CD4-positive, alpha-beta T cell treated with Interleukin-2 at 100 ng/mL for 4 hours (primary cell): ENCODE measurements at places on chromosomes 4 and X.

- DNase-seq, result no peak
Measured at GRCh38 chr4:112156112-112156511, 10.9 kb downstream of the FAM241A start.

GRCh38 chr4:8647094-8647570 lies 54.6 kb downstream of the CPZ start:
- DNase-seq, result no peak

GRCh38 chr4:116923389-116923788 lies 162.0 kb downstream of the TRAM1L1 start:
- no peak for DNase-seq

DNA sequence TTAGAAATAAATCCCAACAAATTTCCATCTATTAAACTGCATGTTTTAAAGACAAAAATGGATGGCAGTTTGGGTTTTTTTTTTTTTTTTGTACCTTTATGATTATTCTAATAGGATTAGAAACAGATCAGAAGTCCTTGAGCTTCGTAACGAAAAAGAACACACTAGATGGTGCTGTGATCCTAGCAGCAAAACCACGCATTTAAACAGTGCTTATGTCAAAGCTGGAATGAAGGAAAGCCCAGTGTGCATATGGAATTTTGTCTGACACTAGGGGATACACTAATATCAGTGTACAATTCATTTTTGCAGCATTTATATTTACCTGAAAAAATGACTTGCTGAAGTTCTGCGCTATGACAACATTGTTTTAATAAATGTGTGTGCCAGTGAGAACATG lies 229.1 kb downstream of the VEGFC start:
- no peak for DNase-seq

DNA sequence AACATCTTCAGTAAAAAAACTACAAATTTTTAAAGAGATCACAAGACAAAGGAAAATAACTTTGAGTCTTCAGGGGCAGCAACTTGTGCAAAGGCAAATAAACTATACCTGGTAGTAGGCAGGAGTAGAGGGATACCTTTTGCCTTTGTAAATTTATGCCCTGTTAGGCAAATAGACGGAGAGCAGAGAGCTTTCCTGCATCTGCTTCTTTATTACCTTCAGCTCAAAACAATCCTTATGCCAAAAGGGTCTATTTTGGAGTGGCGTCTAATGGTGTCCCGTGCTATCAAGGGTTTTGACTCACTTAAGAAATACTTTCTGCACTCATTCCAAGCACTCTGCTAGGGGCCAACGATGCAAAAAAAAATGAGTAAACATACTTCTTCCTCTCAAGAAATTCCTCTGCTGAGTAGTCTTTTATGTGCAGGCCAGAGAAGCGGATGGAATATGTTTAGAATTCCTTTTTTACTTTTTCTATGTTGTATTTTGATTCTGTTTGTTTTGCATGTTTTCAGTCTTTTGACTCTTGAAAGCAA lies 131.9 kb downstream of the ANXA5 start:
- DNase-seq, result no peak

DNA sequence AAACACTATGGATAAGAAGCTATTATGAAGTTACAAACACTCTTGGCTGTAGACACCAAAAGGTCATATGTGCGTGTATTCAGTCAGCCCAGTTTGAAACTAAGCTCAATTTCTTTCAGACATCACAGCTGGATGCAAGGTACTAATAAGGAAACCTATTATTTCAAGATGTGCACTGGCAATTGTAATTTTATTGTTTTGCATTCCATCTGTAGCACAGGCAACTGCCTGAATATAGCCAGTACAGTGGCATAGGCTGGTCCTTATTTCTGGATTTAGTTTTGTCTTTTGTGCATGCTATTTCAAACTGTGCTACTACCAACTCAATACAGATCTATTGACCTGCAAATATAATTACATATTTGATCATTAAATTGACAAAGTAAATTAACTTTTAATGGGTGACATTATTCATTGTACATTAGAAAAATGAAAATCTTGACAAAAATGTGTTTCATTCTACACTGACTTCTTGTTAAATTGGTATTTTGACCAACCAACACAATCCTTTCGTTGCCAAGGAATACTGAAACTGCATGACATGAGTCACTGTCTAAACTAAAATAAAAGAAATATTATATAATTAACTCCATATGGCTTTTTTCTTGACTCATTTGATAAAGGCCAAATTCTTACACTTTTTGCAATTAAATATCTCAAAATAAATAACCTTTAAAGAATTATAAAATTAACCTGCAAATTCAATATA lies 594.3 kb upstream of the ADGRL3 start:
- no peak for DNase-seq

DNA sequence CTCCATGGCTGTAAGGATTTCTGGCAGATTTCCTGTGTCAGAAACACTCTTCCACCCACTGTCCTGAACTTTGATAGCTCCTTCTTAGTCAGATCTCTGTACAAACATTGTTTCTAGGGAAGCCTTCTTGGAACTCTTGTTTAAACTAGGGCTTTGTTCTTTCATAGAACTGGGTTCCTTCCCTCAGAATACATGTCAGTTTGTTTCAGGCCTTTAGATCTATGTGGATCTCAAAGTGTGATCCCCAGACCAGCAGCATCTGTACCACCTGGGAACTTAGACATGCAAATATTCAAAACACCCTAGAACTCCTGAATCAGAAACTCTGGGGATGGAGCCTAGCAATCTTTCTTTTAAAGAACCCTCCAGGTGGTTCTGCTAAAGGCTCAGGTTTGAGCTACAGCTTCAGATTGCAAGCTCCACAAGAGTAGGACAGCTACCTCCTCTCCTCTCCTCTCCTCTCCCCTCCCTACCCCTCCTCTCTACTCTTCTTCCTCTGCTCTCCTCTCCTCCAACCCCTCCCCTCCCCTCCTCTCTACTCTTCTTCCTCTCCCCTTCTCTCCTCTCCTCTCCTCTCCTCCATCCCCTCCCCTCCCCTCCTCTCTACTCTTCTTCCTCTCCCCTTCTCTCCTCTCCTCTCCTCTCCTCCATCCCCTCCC lies 12.7 kb downstream of the RASSF6 start:
- DNase-seq, result no peak

DNA sequence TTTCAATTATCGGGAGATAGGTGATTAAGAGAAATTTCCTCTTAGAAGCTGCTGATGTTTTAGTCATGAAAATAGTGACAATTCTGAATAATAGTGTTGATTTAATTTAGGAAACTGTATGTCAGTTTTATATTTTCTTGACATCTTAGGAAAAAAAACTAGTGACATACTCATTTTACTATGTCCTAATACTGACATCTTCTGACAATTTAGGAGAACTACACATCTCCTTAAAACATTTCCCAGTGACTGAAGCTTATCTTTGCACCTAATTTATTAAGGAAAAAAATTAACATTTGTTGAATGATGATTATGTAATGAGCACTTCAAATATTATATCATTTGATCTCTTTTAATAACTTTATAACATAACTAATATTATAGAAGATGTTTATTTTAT lies 42.0 kb upstream of the RBMXL3 start:
- DNase-seq, result no peak

DNA sequence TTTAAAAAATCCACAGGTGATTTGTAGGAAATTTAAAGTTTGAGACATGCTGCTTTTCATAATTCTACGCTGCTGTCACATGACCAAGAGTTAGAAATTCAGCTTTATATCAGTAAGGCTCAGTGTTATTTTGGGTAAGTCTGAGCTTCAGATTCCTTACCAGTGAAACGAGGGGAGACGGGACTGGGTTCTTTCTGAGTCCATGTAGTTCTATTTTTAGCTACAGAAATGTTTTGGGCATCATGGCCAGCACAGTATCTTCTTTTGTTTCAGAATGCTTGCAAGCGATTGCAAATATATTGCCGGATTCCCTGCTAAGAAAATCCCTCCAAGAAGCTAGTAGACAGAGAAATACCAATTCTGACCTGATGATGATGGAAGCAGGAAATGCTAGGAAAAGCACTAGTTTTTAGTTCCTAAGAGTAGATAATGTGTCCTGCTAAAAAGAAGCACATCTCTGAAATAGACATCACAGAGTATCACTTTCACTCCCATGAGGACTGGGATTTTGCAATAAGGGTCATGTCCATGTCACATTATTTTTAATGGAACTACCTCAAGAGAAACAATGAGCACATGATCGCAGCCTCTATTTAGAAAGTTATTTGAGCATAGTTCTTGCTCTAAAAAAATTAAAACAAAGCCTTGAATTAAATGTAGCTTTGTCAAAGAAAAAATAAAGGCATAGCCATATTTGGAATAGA lies 10.9 kb downstream of the ATP1B4 start:
- no peak for DNase-seq

DNA sequence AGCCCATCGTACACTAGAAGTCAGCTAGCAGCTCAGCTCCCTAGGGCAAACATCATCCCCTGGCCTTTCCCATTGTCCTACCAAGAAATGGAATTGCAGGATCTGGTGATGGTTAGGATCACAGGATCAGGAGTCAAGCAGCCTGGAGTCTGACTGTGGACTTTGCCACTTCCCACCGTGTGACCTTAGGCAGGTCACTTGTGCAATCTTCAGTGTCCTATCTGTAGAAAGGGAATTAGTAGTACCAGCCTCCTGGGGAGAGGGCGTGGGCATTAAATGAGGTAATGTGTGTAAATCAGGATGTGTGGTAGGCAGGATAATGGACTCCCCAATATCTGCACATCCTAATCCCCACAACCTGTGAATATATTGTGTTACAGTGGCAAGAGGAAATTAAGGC lies 38.6 kb upstream of the APLN start:
- DNase-seq, result no peak

- no peak for DNase-seq
Measured at GRCh38 chr4:188143731-188144130, 4.5 kb downstream of the TRIML1 start.

DNA sequence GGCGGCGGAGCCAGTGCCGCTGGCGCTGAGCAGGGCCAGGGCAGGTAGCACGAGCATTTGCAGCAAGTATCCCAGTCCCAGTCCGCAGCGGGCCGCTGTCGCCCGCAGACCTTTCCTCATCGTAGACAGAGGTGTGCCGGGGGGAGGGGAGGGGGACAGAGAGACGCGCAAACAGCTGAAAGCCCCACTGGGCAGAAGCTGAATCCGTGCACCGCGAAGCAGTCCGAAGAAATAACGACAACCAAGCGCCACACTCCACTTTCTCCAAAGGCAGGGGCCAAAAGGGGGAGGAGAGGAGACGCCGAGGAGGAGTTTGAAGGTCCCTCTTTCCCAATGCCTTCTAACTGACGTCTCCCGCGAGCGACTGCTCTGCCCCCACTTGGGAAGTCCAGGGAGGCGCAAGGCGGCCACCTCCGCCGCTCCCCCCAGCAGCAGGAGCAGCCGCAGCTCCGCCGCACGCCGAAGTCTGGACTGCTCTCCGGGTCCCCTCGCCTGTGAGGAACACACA lies at the start of gene UNC5C:
Gene UNC5C, minus strand, starts transcription at position 236 of the 508 bp plus-strand sequence.
- no peak for DNase-seq

DNA sequence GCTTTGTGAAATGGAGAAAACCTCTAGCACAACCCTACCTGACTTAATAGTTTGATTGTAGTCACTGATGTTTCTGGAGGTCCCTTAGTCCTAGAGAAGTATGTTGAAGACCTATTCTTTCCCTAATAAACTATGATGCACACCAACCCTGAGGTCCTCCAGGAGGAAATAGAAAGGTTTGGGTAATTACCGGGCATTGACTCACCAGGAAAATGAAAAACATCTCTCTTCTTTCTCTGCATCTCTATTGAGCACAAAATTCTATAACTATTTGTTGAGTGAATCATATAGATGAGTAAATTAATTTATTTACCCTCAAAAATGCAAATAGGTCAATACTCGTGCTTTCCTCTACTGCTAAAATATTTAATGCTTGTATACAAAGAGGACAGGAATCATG lies 582.4 kb upstream of the FAM241A start:
- no peak for DNase-seq
